ENCODE measurements at places on chromosomes 12 and 14.

- no peak for DNase-seq
Measured at GRCh38 chr14:101236496-101237251, 324.6 kb upstream of the DIO3 start.

- no peak for DNase-seq
Measured at GRCh38 chr12:19992311-19992710, 376.0 kb upstream of the PDE3A start.

DNA sequence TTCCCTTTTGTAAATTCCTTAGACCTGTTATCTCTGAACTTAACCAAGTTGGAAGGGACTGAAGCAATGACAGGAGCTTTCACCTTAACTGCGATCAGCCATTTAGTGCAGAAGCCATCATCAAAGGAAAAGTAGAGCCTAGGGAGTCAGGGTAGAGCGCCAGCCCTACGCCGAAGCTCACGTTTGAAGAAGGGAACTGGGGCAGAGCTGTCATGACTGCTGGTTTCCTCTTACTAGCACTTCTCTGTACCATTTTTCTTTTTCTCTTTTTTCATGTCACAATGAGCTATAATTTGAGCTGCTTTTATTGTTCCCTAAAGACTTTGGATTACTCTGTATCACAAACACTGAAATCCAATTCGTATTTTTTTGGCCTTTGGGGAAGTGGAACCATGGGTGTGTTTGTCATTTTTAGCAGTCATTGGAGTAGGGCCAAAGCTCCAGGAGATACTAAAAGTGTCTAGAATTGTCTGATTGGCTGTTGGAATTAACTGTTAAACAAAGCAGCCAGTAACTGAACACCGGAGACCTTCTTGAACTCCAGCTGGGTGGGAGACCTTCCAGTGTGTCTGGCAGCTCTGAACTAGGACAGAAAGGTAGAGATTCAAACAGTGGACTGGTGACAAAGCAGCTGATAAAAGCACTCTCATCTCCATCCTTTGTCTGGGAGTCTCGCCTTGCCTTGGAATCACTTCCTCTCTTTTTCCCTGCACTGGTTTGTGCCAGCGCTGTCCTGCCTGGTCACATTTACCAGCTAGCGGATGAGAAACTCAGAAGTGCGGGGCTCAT, 9.1 kb downstream of the MTRFR start:
- no peak for DNase-seq

GRCh38 chr14:103108749-103109207, 14.3 kb downstream of the EXOC3L4 start:
- no peak for DNase-seq

- DNase-seq: no peak
Measured at GRCh38 chr12:79302162-79302814, 388.5 kb downstream of the PAWR start.

DNA sequence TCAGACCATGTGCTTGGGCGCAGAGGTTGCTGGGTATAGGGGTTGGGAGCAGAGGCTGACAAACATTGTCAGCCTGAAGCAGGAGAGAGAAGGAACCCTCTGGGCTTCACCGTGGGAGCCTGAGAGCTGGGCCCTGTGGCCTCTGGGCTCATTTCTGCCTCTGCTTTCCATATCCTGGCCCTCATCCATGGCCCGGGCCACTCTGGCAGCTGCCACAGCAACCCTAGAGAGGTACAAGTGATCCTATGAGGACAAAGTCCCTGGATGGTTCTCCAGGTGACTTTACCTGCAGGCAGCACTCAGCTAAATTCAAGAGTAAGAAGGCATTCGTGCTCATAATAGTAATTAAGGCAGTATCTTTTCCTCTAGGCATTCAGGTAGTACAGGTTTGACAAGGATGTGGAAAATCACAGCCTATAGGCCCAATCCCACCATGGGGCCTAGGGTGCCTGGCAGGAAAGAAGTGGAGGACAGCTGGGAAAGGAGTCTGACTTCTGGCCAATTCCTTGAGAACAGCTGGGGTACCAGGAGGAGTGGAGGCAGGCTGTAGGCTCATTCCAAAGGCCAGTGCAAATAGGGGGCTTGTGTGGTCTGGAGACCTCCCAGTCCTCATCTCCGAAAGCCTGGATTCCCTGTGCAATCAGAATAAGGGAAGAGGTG, 3.6 kb upstream of the TTC7B start:
- DNase-seq: no peak

DNA sequence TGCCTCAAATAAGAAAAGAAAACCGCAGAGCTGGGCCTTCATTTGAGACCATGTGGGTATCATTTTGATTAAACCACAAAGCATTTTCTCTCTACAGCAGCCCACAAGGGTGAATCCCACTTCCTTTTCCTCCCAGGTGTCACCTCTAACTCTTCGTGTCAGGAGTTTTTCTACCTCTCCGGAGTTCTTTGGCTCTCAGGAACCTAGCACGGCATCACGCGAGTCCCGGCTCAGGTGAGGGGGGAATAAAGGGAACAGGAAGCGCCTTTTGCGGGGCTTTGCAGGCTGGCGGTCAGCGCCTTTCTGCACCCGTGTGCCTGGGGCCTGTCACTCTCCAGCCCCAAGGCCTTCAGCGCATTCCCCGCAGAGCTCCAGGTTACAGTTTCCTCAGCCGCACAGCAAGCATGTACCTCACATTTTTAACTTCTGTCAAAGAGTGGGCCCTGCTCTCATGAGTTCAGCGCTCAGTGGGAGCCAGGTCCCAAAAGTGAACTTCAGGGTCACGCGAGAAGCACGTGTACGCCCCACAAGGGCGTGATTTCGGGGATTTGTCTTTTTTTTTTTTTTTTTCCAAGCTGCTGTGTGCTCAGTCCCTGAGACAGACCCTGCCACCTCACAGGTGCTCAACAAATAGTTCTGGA, 740 bp upstream of the PRPF40B start:
- DNase-seq: no peak

DNA sequence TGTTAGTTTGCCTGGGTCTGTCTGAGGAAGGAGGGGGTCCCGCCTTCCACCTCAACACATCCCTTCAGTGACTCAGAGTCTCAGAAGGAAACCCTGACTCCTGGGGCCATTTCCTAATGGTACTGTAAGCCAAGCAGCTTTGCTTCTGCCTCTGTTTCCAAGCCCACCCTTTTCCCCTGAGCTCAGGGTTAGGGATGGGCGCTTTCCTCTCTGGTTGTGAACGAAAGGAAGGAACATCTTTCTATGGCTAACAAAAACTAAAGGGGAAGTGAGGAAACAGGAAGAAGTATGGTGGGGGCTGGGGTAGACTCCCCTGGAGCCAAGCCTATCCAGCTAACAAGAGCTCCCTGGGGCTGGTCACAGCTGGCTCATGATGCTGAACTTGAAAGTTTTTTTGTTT, 11.6 kb upstream of the UNC119B start:
- no peak for DNase-seq

GRCh38 chr14:20791187-20791586, 10.1 kb downstream of the RNASE6 start:
- no peak for DNase-seq

DNA sequence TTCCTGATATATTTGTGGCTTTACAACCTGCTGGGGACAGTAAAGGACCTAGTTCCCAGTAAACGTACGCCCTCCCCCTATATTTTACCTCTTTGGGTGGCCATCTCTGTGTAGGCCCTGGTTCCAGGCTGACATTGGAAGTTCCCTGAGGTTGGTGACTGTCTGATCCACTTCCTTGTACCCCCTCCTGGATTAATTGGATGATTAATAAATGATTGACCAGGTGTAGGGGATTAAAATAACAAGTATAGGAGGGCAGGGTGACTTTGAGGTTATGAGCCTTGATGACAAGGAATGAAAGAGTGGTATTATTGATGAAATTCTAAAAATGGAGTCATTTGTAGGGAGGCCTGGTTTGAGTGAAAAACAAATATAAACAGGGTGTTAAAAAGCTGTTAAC, 9.6 kb downstream of the SUSD6 start:
- no peak for DNase-seq

DNA sequence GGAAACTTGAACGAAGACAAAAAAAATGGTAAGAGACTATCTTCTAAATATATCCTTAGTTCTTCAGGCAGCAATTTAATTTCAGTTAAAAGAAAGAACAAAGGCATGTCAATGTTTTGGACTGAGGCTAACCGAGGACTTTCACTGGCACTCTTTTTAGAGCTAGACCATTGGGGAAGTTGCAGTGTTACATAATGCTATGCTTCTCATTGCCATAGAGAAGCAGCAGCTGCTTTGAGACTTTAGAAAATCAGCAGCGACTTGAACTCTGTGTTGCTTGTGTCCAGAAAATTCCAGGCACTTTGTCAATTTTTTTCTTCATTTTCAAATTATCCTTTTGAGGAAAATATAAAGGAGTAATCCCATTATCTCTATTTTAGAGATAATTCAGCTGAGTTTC, 964.2 kb downstream of the NRXN3 start:
- no peak for DNase-seq

GRCh38 chr12:65556676-65557437, 267.4 kb upstream of the HMGA2 start:
- peak; percentile 24 for DNase-seq

DNA sequence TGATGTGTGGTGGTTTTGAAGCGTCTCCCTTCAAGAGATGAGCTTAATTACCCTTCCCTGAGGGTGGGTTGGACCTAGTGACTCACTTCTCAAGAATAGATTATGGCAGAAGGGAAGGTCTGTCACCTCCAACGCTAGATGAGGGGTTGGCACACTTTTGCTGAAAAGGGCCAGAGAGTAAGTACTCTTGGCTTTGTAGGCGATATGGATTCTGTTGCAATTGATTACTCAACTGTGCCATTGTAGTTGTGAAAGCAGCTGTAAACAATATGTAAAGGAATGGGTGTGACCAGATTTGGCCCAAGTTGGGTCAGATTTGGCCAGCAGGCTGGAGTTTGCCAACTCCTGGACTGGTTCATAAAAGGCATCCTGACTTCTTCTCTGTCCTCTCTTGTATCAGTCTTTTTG, 53.3 kb downstream of the SMIM41 start:
- no peak for DNase-seq

GRCh38 chr14:58862416-58863160, 224.8 kb downstream of the DACT1 start:
- DNase-seq: no peak

GRCh38 chr14:74616507-74616906, 4.5 kb upstream of the LTBP2 start:
- DNase-seq: no peak

GRCh38 chr12:63929426-63929825, 84.9 kb downstream of the SRGAP1 start:
- no peak for DNase-seq

DNA sequence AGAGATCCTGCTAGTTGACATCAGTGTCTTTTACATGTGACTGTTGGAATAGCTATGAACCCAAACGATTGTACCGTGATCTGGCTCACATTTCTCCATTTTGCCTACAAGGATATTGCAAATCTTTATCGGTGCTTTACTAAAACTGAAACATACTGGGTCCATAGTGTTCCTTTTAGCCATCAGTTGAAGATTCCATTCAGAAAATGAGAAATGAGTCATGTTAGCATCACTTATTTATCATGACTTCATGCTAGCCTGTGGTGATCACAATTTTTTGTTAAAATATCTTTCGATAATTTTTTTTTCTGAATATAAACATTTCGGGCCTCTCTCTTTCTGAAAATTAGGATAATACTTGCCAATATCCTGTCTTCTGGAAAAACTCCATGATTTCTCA, 210.3 kb downstream of the EGLN3 start:
- DNase-seq: no peak

DNA sequence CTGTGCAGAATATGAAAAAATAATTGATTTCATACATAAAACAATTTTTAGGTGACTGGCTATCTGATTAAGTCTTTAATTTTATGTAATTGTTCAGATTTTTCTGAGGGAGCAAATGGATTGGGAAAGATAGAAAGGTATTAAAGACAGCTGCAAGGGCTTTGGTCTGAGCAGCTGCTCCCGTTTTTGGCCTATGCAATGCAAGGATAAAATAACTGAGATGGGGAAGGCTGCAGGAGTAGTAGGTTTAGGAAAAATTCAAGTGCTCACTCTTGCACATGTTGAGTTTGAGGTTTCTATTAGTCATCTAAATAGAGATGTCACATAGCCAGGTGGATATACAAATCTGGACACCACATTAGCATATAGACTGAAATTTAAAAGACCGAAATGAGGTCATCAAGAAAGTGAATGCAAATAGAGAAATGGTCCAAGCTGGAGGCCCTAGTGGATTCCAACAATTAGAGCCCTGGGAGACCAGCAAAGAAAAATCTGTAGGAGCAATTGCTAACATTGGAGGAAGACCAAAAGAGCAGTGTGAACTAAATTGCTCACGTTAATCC, 144.0 kb downstream of the PPFIA2 start:
- no peak for DNase-seq
